Stimulated activated CD4-positive, alpha-beta T cell treated with anti-CD3 and anti-CD28 coated beads, Interleukin-2, amount 100 ng/mL, for 4 hours (primary cell): ENCODE measurements at places on chromosomes 7 and 10.

GRCh38 chr7:41058986-41059741 is 643.7 kb downstream of the INHBA start:
- DNase-seq: no peak

GRCh38 chr7:14954035-14954434 is 51.5 kb upstream of the DGKB start:
- no peak for DNase-seq

DNA sequence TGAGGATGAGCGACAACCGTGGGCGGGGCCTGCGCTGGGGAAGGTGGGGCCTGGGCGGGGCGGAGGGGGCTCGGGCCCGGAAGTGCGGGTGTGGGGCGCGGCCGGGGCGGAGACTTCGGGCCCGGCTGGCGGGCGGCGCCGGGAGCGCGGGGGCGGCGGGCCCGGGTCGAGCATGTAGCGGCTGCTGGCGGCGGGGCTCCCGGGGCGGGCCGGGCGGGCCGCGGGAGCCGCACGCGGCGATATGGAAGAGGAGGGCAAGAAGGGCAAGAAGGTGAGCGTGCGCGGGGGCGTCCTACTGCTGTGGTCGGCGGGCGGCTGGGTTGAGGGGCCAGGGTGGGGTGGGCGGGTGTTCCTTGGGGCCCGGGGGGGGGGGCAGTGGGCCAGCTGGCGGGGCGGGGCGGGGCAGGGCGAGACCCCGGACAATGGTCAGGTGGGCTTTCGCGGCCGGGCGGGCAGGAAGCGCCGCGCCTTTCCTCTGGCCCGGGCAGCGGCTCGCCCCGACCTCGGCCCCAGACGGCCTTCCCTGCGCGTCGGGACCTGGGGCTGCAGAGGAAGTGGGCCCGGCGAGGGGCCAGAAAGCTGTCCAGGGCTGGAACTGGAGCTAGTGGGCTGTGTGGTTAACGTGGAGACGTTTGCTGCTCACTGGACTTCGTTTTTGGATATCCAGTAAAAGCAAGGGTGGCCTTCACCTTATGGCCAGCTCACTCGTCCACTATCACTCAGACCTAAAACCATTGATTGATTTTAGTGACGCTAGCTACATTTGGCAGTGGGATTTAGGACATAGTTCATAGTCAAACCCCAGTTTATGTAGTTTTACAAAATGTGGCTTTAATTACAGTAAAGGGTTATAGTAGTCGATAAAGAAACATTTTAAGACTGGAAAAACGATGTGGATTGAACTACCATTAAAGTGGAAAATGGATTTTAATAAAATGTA is at the start of gene CCM2:
TSS of gene CCM2 (plus strand) at position 109 of the 940 bp plus-strand sequence. CDS start at position 242, 133 bp downstream.
- no peak for DNase-seq

DNA sequence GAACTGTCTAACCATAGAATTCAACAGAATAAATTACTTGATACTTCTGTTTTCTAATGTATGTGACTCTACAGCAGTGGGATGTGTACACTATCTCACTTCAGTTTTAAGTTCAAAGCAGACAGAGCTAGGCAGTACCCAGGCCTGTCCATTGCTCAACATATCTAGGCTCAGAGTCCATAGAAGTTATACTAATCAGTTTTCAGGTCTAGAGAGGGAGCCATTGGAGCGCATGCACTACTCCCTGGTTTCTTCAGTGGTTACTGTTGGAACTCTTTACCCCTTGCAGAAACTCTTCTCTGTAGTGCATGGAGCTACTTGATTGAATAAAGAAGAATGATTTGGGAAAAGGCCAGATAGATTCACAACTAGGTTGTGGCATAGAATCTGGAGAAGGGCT is 4.4 kb downstream of the CD36 start:
- no peak for DNase-seq

DNA sequence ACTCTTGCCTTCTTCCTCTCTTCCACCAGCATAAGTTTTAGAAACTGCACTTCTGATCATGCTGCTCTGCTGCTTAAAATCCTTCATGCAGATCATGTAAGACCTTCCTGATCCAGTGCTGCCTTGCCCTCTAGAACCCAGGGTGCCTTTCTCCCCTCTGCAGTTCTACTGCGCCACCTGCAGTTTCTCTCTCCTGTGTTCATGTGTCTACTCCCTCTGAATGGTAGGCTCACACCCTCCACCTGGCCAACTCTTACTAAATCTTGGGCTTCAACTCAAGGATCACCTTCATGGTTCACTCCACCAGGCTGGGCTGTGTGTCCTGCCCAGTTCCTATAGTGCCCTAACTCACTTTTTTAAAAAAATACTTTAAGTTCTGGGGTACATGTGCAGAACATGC is 174.6 kb upstream of the ITGB1 start:
- peak; percentile 26 for DNase-seq

DNA sequence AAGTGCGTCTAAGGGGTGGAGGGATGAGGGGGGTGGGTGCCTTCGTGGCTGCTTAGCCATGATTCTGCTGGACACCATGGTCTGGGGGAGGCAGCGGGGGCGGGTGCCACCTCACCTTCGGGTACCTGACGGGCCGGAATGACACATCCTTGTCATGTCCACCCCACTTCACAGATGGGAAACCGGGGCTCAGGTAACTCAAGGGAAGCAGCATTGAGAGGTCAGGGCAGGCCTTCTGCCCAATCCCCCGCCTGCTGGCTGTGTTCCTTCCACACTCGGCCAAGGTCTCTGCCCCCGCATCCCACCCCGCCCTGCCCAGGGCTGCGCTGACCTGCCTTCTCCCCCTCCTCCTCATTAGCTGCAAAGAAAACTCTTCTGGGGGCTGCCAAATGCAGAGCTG is 598.0 kb downstream of the PTPRN2 start:
- DNase-seq: no peak
